ENCODE measurements at places on chromosomes 2 and 18.

DNA sequence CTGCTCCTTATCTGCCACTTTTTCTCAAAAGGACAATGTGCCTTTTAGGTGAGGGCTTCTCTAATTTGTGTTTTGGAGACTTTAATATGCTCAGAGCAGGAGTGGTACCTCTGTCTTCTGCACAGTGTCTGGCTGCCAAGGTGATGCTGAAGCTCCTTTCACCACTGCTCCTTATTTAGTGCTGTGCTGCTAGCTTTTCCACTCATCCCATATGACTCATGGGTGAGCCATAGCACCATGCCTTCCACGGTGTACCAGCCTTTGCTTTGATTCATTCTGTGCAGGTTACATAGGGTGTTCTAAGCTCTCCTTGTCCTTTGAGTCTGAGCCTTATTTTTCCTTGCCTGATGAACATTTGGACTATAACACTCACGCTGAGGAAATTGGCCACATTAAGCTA lies 202.4 kb downstream of the ARL6IP6 start:
- ATAC-seq: peak; percentile 93

GRCh38 chr2:178449700-178450523 lies 1.1 kb downstream of the PRKRA start:
- ATAC-seq: no peak

DNA sequence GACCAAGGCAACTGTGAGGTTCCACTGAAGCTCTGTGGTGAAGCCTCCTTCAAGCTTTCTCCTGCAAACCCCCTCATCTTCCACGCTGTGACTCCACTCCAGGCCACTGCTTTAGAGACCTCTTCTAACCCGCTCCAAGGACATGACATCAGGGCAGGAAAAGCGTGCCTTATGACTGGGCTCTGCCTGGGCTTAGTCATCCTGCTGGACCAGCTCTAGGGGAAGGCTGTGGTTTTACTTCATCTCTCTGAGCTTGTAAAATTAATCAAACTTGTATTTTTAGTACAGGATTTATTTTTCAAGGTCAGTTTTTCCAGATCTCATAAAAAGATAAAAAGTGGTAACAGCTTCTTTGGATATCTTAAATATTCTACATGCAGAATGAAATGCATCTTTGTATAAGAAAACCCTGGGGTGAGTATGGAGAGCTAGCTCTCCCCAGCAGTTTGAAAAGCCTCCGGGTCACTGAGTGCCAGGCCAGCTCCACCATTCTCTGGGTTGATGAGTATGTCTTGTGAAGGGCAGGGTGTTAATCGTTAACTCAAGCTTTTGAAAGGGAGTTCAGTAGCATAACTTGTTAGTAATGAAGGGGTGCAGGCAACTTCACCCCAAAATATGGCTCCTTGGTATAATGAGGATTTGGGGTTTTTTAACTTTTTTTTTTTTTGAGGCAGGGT lies 33.1 kb upstream of the YPEL5 start:
- ATAC-seq: peak; percentile 74

DNA sequence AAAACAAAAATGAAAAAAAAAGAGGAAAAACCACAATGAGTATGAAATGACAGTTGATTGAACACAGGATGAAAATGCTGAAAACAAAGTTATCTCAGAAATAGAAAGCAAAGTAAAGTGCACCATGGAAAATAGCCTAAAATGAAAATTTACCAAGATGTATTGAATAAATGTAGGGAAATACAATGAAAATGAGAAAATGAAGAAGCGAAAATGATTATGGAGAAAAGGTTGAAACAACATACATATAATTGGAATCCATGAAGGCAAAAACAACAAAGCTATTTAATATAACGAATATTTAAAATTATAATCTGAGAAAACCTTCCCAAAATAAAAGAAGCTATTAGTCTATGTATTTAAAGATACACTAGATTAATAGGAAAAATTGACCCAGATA lies 147.4 kb downstream of the TMEM18 start:
- no peak for ATAC-seq

GRCh38 chr2:191867507-191867847 lies 20.6 kb upstream of the CAVIN2 start:
- ATAC-seq: no peak

- peak; percentile 45 for ATAC-seq
These were observed 605 bp downstream of the REV1 start for GRCh38 chr2:99489063-99489760.

- ATAC-seq: peak; percentile 28
These were observed 141.1 kb upstream of the ETAA1 start for GRCh38 chr2:67255933-67256615.

- peak; percentile 82 for ATAC-seq
These were observed 1018.4 kb upstream of the ACVR2A start for GRCh38 chr2:146826388-146826787.

- no peak for ATAC-seq
These were observed 366.5 kb downstream of the DSC3 start for GRCh38 chr18:30676053-30676480.

- no peak for ATAC-seq
These were observed 421.0 kb downstream of the RND3 start for GRCh38 chr2:150066490-150066889.
